ENCODE measurements at places on chromosomes 4 and X. TPM values are rescaled to one million over a fixed set of nuclear protein-coding genes. Genes with fewer than 3 reads are reported as not detected.

Gene DAPP1
- 4.9 TPM for total RNA-seq

Gene GAB3
- 5.3 TPM for total RNA-seq

Gene GAGE12F
- total RNA-seq = not detected

Gene MAP7D2
- total RNA-seq = 2.2 TPM

All from breast epithelium (tissue), 4 donors.